NCI-H1436 (cell line): ENCODE measurements at places on chromosomes 7 and 10.

GRCh38 chr7:90777041-90777440 is 180.9 kb downstream of the CDK14 start:
- DNase-seq: no peak

DNA sequence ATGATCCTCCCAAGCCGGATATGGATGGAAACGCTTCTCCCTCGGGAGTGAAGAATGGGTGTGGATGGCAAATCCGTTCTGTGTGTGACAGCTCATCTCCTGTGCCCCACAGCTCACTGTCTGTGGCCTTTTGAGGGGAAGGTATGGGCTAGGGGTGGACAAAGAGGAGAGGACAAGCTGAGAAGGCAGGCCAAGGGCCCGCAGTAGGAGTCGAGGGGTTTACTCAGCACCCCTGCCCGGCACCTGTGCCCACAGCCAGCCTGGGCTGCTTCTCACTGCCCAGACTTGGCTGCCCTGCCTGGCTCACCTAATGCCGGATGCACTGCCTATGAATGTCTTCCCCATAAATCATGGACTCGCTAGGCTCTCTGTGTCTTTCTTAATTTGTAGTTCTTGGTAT is 503.8 kb downstream of the TCERG1L start:
- no peak for DNase-seq

GRCh38 chr7:630539-630938 is 96.0 kb upstream of the DNAAF5 start:
- no peak for DNase-seq

- DNase-seq: no peak
These were observed 22.2 kb downstream of the ARHGAP21 start for GRCh38 chr10:24701447-24701846.

DNA sequence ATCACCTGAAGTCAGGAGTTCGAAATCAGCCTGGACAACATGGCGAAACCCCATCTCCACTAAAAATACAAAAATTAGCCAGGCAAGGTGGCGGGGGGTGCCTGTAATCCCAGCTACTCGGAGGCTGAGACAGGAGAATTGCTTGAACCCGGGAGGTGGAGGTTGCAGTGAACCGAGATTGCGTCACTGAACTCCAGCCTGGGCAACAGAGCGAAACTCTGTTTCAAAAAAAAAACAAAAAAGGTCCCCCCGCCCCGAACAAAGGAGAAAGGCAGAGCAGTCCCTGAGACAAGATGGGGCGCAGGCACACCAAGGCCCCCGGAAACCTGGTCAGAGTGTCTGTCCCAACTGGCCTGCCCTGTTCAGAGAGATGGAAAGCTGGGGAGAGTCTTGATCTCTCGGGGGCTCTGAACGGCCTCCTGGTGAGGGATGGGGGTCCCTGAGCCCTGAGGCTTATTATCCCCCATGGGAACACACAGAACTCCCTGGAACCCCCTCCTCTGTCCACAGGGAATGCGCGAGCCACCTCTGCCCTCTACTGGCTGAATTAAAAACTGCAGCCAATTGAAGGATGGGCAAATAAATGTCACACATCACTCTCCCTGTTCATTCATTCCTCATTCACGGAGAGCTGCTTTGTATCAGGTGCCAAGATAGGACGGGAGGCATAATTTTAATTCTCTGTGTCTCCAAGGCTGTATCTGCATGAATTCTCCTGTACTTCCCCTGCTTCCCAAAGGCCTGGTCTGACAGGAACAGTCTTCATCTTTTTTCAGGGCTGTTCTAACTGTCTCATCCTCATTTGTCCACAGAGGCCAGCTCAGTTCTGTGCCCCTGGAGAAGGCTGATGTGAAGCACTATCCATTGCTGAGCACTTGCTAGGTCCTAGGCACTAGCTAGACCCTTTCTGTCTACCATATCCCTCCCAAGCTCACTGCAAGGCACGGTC is 28.9 kb downstream of the MAT1A start:
- DNase-seq: no peak

- DNase-seq: no peak
These were observed 72.2 kb downstream of the VTI1A start for GRCh38 chr10:112519133-112519761.

- DNase-seq: no peak
These were observed 274.3 kb upstream of the MKI67 start for GRCh38 chr10:128400564-128400963.

- peak; percentile 59 for DNase-seq
These were observed 592.5 kb downstream of the ARL4A start for GRCh38 chr7:13279854-13280435.

DNA sequence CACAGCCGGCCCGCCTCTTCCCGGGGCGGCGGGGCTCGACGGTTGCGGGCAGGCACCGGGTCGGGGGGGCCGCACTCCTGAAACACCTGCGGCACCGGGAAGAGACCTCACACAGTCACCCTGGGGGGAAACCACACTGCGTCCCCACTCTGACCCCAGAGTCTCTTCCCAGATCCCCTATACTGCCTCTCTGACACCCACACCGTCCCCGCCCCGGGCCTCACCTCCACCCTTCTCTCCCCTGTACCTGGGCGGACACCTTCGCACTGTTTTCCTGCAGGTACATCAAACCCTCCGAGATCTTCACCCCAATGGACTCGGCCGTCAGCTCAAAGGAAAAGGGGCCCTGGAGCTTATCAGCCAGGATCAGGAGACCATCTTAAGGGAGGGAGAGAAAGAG is 3.4 kb upstream of the GAL3ST4 start:
- no peak for DNase-seq

- no peak for DNase-seq
These were observed 182.9 kb downstream of the HTR7 start for GRCh38 chr10:90674928-90675327.

DNA sequence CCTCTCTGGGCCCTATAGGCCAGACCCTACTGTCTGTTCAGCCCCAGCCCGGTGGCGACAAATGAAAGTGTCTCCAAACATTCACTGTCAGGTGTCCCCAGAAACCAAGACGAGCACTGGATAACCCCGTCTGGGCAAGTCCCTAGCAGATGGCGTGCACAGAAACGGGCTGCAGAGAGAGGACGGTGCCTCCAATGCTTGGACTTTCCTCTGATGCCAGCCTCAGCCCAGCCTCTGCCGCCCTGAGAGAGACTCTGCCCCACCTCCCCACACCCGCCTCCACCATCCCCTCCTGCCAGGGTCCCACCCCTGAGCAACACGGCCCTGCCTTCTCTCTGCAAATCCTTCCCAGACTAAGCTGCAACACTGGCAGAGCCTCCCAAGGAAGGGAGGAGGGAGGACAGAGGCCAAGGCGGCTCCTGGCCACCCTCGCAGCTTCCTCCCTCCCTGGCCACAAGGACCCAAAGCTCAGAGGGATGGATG is 7.4 kb upstream of the LFNG start:
- no peak for DNase-seq
